Occipital lobe (tissue), 3 donors: ENCODE measurements at places on chromosomes 13 and 19. TPM values are rescaled to one million over a fixed set of nuclear protein-coding genes. Genes with fewer than 3 reads are reported as not detected.

DNA sequence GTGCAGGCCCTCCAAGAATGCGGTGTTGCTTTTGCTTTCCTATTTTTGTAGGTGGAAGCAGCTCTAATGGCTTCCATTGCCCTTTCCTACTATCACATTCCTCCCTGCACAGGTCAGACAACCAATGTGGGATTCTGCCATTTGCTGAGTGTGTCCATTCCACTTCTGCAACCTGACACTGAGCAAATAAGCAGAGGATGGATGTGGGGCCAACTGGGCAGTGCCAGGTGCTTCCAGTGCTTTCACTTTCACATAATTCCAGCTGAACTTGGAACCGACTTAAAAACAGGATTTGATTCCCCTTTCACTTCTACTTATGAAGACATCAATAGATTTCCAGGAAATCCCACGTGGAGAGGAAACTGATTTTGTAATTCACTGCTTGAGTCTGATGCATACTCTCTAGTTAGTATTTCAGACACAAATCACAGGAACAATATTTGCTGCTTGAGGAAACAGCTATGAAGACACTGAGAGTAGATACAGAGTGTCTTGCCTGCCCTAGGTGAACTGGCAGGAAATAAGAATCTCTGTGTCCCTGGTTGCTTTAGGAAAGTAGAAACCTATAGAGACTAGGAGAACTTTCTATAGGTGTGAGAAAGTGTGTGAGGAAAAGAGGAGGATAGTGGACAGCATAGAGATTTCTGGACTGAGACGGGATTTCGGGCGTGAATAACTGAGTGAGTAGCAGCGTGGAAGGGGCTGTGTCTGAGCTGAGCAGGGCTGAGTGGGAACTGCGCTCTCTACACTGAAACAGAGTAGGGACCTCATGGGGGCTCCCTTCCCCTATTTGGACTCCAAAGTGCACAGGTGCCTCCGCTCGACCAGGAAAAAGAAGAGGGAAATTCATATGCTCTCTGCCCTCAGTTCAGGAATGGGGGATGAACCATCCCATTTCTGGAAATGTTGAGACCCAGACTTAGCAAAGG lies 22.5 kb downstream of the LGALS16 start:
- DNase-seq = no peak

- DNase-seq = no peak
Observed at GRCh38 chr19:43626838-43627237, 7.4 kb upstream of the ZNF428 start.

DNA sequence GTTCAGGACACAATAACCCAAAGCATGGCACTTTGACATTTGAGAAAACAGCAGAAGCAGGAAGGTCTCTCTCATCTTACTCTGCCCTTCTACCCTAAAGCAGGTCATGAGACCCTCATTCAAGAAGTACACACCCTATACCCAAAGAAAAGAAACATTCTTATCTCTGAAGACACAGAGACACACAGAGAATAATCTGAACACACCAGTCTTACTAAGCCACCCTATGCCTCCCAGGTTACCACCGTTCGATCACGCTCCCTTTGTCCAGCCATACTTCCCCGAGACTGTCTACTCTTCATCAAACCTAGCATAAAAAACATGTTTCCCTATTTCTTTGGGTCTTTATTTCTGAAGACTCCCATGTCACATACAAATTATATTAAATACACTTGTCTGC lies 66.5 kb upstream of the ANKRD10 start:
- DNase-seq = no peak

DNA sequence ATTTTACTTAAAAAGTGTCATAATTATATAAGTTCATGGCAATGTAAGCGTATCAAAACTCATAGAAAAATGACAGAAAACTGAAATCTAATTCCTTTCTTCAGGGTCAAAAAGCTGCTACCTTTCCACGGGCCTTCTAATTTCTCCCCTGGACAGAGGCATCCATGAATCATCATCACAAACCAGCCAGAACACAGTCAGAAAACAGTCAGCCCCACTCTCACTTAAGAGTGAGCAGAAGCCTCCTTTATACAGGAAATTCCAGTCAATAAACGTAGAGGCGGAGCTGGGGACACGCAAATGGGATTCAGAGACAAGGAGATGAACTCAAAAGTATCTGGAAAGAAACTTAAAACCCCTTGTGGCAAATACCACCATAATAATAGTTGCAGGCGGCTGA lies 54.2 kb upstream of the ABCC4 start:
- no peak for DNase-seq

DNA sequence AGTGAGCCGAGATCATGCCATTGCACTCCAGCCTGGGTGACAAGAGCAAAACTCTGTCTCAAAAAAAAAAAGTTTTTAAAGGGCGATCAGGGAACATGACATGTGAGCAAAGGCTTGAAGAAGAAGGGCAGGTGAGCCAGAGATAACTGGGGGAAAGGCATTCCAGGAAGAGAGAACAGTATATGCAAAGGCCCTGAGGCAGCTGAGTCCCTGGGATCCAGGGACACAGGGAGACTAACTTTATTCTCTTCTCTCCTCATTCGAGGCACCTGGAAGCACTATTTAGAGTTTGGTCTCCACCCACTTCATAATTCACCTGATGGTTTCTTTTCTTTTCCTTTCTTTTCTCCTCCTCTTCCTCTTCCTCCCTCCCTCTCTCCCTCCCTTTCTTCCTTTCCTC lies 17.6 kb downstream of the ZSCAN5A start:
- DNase-seq = no peak

DNA sequence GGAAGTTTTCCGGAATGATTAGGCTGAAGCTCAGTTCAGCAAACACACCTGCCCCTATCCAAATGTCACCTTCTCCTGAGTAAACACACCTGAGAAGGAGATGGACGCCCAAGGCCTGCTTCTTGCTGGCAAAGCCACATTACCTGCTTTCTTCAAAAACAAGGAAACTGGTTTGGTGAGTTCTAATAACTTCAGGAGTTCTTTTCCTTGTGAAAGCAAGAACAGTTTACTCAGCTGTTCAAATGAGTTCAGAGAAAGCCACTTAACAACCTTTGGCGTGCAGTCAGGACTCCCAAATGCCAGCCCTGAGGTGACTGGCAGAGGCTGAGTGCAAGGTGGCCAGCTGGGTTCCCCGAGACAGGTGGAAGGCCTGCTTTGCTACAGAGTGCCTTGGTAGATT lies 160.5 kb downstream of the STK24 start:
- no peak for DNase-seq

- no peak for DNase-seq
Observed at GRCh38 chr13:41648314-41648935, 191.1 kb downstream of the RGCC start.

GRCh38 chr13:39803156-39803555 lies 147.7 kb downstream of the COG6 start:
- no peak for DNase-seq

DNA sequence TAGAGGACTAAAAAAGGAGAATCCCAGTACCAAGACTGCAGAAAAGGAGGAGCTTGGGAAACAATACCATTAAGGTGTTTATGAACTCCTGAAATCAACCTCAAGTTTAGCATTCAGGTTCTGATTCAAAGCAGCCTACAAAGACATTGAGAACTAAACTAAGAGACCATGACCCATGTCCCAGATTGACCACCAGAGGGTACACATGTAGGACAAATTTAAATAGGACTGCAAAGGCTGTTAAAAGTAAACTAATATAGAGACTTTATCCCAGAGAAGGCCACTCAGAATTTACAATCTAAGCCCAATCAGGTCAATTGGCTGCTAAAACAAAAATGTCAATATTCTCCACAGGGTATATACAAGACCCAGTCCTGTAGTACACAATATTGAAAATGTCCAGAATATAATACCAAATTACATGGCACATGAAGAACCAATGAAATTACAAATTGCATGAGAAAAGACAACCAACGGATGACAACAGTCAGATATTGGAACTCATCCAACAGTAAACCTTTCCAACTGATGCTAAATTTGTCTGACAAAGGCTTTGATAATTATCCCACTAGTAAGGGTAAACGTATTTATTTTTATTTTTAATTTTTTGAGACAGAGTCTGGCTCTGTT lies 682.4 kb downstream of the UQCRFS1 start:
- DNase-seq = no peak

DNA sequence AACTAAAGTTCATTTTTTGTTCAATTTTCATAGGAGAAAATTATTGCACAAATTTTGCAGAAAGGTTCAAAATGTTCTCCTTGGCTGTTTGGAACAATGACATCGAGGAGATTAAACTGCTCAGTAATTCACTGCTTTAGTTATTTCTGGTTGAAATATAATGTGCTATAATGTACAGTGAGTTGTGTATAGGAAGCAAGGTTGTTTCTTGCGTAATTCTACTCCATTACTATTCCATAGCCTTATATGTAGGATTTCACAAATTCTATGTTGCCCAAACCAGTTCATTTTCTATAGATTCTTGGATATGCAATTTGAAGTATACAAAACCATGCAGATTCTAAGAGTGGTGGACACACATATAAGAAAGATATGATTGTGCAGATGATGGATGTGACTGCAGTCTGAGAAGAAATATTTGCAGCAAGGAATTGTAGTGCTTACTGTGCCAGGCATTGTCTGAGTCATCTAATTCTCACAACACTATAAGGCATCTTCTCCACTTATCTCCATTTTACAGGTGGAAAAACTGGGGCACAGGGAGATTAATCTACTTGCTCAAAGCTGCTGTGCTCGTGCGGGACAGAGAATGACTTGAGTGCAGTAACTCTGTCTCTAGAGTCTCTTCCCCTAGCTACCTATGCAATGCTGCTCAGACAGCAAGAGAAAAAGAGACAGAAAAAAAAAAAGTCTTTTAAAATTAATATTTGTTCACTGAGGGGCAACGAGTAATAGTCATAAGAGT lies 515.5 kb downstream of the MYO16 start:
- no peak for DNase-seq

DNA sequence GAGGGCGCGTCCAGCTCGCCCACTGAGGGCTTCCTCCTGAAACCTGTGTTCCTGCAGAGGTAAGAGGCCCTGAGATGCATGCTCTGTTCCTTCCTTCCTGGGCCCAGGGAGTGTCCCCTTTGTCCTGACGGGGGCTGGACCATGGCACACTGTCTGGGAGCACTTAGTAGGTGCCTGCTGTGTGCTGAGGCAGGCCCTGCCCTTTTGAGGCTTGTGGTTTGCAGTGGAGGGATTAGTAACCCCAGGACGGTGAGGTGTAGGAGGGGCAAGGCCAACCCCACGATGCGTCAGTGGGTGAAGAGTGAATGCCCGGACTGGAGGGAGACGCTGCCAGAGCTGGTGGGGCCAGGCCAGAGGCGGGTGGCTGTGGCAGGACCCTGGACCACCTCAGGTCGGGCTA lies 11.2 kb upstream of the F2RL3 start:
- DNase-seq = no peak

Gene TEX29
- total RNA-seq = not detected

Gene ZNF841
- 52.4 TPM for total RNA-seq

Gene EPSTI1
- total RNA-seq = 3.4 TPM

Gene ZNF700
- 18.9 TPM for total RNA-seq
